Uterine smooth muscle cell (primary cell): ENCODE measurements at places on chromosomes 1 and 21. TPM values are rescaled to one million over a fixed set of nuclear protein-coding genes. Genes with fewer than 3 reads are reported as not detected.

Gene NCMAP
- total RNA-seq: not detected in 2 replicates

Gene DNAJC6
- total RNA-seq: 0.44 and 0.62 TPM in 2 replicates

Gene TTC24
- not detected in 2 replicates for total RNA-seq

Gene ZC3H11A
- total RNA-seq: 89.2 and 96.2 TPM in 2 replicates

Gene ARHGEF16
- total RNA-seq: 0.11 TPM in 1 of 2 replicates, not detected in the other

Gene FBXO2
- total RNA-seq: 0.22 and 1.2 TPM in 2 replicates

Gene FGR
- total RNA-seq: not detected in 2 replicates

Gene LSM10
- 9.5 and 12.0 TPM in 2 replicates for total RNA-seq

Gene ATP1A4
- total RNA-seq: not detected in 2 replicates
